ENCODE measurements at places on chromosomes 4 and X.

DNA sequence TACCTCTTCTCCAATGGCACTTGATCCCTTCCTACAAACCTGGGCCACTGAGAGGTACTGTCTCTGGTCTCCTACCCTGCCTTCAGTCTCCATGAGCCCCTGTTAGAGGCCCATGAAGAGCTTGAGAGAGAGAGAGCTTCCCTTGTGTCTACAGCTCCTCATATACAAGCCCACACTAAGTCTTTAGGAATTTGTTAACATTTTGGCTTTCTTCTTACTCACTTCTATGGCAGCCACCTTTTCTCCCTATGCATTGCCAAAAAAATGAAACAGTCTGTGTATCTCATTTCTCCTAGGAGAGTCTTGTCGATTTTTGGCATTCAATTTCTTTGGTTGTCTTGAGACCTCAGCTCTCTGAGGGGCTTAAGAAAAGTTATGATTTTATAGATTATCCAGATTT is 90.9 kb upstream of the LNX1 start:
- DNase-seq = no peak

GRCh38 chr4:37908488-37909331 is 17.8 kb downstream of the TBC1D1 start:
- no peak for DNase-seq

- DNase-seq = no peak
These were observed 37.6 kb downstream of the ARSJ start for GRCh38 chr4:113941836-113942235.

DNA sequence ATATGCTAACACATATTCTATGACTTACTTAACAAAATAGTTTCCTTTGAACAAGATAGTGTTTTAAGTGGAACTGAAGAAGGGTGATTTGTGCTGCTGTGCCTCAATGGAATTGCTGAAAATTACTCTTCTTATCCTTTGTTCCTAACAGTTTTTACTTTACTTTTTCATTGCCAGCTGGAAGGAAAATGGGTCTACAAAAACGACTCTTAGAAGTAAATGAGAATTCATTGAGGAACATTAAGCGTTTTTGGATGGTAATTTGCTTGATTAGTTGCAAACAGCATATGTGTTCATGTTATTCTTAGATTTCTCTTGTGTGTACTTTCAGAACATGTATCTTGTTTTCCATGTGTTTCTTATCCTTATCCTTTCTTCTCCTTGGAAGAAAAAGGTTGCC is 170.4 kb upstream of the VEGFC start:
- no peak for DNase-seq

DNA sequence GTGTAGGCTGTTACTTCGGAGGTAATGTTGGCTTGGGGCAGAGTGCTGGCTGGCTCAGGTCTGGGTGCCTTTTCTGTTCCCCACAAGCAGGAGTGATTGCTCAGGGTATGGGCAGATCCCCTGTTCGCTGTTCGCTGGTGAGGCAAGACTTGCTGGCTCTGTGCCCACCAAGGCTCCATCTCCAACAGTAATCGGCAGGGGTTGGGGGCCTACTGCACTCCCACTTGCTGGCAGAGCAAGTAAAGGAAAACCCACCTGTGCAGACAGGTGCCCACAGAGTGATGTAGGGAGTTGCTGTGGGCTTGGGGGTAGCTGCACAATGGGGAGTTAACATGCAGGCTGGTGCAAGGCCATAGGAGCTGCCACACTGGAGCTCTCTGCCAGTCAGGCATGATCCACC is 8.0 kb upstream of the TMSB15C start:
- DNase-seq = no peak

- no peak for DNase-seq
These were observed 2.5 kb downstream of the ARAP2 start for GRCh38 chr4:36241771-36242170.

GRCh38 chrX:107146670-107147069 is 28.0 kb upstream of the RBM41 start:
- peak; percentile 69 for DNase-seq

DNA sequence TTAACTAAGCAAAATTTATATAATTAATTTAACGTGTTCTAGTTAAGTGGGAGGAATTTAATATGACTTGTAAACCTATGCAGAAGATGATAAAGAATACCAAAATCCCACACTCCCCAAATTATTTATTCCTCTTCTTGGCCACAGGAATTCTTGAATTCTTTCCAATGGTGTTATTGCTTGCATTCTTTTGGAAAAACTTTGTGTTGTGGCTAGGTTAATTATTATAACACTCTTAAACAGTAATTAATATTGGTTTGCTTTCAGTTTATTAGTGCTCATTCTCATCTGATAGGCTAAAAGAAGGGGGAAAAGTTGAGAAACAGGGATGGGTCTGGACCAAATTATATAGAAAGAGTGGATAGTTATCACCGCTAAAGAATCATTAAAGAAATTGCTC is 141.5 kb upstream of the PABPC4L start:
- DNase-seq = no peak

- no peak for DNase-seq
These were observed 30.1 kb downstream of the NOP14 start for GRCh38 chr4:2932951-2933565.

DNA sequence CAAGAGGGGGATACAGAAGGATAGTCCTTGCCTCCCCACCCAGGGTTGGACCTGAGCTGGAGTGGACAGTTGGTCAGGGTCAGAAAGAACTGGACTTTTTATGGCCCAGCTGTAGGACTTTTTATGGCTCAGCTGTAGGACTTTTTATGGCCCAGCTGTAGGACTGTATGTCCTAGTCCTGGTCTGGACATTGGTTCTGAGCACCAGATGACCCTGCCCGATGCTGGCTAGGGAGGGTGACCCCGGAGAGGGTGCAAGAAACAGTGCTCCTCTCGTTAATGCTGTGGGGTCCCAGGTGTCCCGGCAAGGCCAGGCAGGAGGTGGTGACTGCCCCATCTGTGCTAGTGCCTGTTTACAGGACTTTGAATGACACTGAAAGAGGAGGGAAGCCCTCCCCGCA is 2.0 kb upstream of the LETM1 start:
- no peak for DNase-seq

GRCh38 chrX:24355095-24355494 is 5.3 kb upstream of the SUPT20HL1 start:
- no peak for DNase-seq

DNA sequence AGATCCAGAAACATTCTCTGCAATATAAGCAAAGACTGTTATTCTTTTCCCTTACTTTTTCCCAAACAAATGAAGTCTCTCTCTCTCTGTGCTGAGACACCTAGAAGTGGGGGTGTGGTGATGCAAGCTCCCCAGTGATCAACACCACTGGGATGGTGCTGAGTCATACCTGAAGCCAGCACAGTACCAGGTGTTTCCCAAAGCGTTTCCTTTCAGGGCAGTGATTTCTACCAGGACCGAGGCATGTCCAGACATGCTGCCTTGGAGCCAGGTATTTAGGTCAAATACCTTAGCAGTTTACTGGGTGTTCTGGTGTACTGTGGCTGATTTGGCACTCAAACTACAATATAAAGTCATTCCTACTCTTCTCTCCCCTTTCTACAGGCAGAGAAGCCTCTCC is 726.5 kb downstream of the FAM133A start:
- peak; percentile 88 for DNase-seq

DNA sequence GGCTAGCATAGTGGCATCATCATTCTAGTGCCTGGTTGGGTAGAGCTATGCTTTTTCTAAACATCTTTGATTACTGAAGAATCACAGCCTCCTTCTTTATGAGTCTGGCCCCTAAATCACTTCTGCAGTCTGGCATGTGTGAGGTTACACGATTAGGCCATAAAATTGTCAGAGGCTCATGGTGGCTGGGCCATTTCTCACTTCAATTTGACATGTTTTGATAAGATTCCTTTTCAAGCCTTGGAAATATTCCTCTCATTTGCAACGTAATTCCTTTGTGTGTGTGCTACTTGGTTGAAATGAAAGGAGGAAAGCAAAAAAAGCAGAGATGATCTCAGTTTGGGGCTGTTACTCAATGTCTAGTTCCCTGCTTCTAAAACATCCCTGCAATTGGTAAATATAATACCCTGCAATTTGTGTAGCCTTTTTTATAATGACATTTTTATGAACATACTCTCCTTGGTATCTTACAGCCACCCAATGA is 6.2 kb downstream of the CCKAR start:
- DNase-seq = no peak
